ENCODE measurements at places on chromosomes 1 and 21.

DNA sequence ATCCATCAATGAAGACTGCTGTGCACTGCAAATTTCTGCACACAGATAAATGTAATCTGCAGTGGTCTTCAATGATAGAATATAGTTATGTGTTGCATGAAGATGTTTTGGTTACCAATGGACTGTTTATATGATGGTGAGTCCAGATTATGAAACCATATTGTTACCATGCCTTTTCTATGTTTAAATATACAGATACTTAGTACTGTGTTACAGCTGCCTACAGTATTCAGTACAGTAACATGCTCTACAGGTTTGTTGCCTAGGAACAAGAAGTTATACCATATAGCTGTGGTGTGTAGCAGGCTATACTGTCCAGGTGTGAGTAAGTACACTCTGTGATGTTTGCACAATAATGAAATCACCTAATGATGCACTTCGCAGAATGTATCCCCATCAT lies 40.8 kb downstream of the SORT1 start:
- no peak for DNase-seq

GRCh38 chr21:42794551-42794950 lies 84.8 kb downstream of the WDR4 start:
- DNase-seq: no peak

DNA sequence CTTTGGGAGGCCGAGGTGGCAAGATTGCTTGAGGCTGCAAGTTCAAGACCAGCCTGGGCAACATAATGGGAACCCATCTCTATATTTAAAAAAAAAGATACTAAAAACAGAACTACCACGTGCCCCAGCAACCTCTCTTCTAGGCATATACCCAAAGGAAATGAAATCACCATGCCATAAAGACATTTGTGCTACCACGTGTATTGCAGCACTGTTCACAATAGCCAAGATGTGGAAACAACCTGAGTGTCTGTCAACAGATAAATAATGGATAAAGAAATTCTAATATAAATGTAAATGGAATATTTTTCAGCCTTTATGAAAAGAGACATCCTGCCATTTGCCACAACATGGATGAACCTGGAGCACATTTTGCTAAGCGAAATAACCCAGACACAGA lies 128.6 kb downstream of the PCNX2 start:
- no peak for DNase-seq

DNA sequence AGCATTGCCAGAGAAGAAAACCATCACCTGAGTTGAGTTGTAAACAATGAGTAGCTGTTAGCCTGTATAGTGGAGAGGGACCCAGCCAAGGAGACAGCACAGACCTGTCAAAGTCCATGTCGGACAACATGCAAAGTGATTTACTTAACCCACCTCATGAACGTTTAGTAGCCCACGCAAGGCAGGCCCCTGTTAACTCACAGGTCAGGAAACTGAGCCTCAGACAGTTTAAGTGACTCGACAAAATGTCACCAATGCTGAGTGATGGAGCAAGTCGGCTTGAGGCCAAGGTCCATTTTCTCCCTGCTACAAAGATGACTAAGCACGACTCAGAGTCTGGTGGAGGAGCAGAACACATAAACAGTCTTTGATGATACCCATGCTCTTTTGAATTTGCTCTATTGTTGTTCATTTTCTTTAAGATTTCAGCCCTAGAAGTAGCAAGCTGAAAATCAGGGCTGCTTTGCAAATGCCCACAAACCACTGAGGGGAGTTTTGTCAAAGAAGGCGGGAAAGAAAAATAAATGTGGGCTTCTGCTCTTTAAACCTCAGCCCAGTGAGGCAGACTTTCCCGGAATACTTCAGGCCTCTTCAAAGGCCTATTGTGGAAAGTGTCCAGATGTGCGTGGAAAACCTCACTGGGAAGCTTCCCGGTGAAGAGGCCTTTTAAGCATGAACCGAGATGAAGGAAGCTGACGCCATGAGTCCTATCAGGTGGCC lies 83.8 kb upstream of the HOOK1 start:
- peak; percentile 82 for DNase-seq

DNA sequence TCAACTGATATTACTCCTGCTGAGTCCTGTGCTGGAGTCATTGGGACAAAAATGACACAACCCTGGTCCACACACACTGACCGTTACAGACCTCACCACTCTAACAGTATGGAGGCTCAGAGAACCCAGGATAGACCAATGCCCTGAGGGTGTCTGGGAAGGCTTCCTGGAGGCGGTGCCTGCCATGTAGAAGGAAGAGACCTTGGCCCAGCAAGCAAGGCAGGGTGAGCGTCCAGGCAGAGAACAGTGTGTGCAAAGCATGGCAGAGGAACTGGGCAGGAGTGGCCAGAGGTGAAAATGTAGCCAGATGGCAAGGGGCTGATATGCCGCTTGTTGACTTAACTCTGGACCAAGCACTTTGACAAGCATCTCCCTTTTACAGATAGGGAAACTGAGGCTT lies 85.5 kb downstream of the VWA5B1 start:
- DNase-seq: no peak

GRCh38 chr1:184930645-184931044 lies 43.7 kb downstream of the NIBAN1 start:
- DNase-seq: no peak

DNA sequence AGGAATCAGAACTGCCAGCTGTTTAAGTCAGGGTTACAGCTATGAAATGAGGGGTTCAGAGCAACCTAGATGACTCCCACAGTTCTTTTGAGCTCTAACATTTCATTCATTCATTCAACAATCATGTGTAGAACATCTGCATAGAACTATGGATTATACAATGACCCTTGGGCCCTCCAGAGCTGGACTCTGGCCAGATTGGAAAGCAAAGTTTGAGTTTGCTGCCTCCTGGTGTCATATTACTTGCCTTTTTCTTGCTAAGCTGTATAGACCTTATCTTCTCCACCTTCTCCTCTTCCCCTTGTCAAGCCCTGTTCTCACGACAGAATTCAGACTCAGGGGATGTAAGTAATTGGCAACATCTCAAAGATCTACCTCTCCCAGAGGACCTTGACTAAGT lies 4.0 kb downstream of the CASQ2 start:
- no peak for DNase-seq

DNA sequence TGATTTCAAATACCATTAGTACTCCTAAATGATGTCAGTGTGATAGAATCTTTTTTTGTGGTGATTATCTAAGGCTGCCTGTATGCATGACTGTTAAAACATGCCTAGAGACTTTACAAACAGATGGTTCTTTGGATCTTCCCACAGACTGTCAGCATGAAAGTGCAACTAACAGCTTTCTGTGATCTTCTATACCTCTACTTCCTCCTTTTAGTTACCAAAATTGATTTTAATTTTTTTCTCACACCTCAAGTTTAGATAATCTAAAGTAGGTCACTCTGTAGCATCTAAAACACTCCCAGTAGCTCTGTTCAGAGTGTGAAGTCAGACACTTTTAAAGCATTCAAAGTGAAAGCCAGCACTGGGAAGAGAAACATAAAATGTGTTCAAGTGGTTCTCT lies 534.5 kb downstream of the PTPRC start:
- peak; percentile 17 for DNase-seq

GRCh38 chr1:236059011-236059410 lies 5.9 kb downstream of the NID1 start:
- DNase-seq: no peak

- DNase-seq: no peak
Observed at GRCh38 chr1:119452091-119452490, 37.1 kb downstream of the HSD3B2 start.

DNA sequence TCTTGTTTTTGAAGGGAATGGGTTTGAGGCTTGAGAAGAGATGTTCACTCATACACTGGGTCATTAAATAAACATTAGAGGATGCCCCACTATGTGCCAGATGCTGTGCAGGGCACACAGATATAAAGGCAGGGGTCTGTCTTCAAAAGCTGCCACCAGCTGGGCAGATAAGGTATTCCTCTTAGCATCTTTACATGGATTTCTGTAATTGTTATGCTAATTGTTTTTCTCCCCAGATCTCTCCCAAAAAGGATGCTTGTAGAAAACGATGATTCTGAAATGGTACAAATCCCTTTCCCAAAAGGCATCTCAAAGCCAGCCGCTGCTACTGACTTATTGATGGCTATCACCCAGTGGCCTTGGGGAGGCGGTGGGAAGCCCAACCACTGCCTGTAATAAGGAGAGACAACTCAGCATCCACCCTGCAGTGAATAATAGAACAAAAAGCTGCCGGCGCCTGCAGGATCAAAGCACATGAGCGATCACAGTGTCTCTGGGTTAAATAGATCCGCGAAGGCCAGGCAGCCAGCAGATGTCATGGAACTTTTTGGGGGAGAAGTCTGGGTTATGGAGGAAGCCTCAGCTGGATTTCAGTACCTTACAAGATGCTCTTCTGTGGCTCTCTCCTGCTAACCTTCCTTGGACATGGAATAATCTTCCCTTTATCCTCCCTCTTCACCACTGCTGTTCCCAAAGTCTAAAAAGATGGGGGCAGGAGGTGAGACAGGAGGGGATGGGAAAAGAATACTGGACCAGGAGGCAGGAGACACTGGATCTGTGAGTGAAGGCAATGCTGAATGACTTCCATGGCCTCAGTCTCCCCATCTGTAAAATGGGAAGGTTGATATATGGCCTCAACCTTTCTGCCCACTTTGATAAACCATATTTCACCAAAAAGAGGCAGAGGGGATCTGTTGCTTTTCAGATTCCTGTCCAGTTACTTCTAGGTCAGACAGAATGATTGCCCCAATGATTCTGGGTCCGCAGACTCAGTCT lies 54.8 kb upstream of the CD34 start:
- no peak for DNase-seq

- DNase-seq: no peak
Observed at GRCh38 chr1:154925335-154926170, 11.0 kb downstream of the PMVK start.

DNA sequence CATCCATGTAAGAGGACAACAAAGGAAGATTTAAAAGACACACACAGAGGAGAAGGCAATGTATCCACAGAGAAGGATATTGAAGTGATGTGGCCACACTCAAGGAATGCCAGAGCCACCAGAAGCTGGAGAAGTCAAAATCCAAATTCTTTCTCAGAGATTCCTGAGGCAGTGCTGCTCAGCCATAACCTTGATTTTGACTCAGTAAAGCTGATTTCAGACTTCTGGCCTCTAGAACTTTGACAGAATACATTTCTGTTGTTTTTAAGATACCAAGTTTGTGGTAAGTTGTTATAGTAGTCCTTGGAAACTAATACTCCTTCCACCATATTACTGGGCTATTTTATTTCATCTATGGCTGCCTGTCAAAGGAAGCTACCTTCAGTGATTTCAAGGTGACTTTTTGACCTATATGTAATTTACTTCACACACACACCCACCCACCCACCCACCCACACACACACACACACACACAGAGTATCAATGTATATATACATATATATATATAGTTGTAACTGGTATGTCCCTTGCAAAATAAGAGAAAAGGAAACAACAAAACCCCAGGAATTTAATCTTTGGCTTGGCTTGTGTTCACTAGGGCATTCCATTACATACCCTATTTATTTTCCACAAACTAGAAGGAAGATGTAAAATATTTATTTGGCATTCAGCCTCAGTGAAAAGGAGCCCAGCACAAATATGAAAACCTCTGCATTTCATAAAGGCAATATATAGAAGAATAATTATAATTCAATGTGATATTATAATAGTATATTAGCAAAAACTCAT lies 142.1 kb upstream of the PTGFR start:
- no peak for DNase-seq

- no peak for DNase-seq
Observed at GRCh38 chr1:221162352-221162751, 283.1 kb downstream of the HLX start.

- DNase-seq: no peak
Observed at GRCh38 chr1:179325836-179326235, 32.2 kb downstream of the SOAT1 start.

GRCh38 chr21:46268371-46268770 lies 17.0 kb downstream of the MCM3AP start:
- no peak for DNase-seq

DNA sequence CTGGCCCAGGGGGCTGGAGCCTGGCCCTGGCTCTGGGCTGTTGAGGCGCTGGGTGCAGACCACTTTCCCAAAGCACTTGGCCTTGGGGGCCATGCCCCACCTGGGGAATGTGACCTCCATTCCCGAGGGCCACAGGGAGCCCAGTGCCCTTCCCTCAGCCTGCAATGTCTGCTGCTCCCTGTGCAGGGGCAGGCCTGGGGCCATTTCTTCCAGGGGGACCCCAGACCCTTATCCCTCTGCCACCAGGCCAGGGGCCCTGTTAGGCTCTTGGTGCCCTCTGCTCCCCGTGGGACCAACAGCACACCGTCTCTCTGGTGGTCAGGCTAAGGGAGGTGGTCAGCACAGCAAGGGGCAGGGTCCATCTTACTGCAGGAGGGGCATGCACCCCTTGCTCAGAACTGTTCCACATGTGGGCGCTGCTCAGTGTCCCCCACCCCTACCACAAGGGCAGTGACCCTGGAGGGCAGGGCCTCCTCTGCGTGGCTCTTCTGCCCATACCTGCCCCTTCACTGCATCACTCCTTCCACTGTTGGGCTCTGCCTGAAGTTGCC lies 1.1 kb upstream of the TMEM52 start:
- no peak for DNase-seq

DNA sequence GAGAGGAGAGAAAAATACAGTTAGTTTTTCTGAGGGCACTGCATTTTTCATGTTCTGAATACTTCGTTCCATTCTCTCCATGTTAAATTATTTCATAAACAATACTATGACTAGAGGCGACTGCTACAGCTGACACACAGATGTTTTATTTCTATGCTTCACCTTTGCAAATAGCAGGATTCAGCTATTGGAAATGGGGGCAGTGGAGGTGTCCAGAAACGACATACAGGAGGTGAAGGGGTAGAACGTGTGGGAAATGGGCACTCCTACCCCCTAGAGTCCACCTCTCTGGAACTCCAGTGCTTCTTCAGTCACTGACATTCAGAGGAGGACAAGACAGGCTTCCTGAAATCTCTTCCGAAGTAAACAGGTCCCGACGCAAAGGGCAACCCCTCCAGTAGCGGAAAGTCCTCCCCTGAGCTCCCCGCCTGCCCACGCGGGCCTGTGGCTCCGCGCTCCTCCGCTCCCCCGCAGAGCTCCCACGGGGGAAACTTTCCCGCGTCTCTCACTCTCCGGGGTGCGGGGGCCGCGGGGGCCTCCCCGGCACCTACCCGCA lies 480 bp downstream of the DPYD start:
- no peak for DNase-seq

GRCh38 chr1:47235241-47235681 lies 3.2 kb upstream of the TAL1 start:
- no peak for DNase-seq

- no peak for DNase-seq
Observed at GRCh38 chr1:109917768-109918606, 7.3 kb downstream of the CSF1 start.

- DNase-seq: no peak
Observed at GRCh38 chr1:184646178-184646701, 108.4 kb downstream of the EDEM3 start.

GRCh38 chr1:88888750-88889149 lies 2.6 kb downstream of the GTF2B start:
- no peak for DNase-seq

DNA sequence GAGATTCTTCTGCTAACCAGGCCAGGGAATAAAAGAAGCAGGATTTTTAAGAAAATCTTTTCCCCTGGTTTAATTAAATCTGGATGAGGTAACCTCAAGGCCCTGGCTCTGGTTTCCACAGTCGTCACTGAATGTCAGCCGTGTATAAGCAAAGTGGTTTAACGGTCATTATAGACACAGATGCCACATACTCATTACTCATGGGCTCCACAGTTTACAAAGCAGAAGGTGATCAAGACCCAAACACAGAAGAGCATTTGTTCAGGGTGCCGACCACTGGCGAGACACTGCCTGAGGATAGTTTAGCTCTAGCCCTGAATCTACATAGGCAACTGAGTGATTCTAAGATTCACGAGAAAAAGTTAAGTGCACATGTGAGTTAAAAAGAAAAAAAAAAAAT lies 27.8 kb upstream of the RAP1GAP start:
- no peak for DNase-seq

- DNase-seq: no peak
Observed at GRCh38 chr1:14064649-14065442, 364.9 kb downstream of the PRDM2 start.
